M059J (cell line): ENCODE measurements at places on chromosomes 7 and 10.

- DNase-seq = peak; percentile 37
These were observed 18.8 kb downstream of the CDC123 start for GRCh38 chr10:12214763-12215218.

GRCh38 chr10:33927347-33927746 is 592.9 kb upstream of the NRP1 start:
- DNase-seq = peak; percentile 2

GRCh38 chr10:5570007-5570655 is 45.4 kb downstream of the CALML3 start:
- no peak for DNase-seq

DNA sequence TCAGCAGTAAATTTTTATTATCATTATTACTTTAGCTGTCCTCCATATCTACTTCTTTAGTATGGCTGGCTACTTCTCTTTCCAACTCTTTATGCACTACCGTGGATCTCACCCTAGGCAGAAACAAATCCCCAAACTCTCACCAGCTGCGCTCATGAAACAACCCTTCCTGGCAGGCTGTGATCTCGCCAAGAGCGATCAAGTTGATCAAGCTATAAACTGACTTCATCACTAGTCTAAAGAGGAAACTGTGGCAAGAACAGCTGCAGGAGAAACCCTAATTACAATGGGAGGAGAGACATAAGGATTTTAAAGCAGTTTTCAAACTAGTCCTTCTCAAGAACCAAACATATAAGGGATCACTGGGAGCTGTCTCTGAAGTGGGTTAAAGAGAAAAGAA is 160.5 kb upstream of the PRSS58 start:
- no peak for DNase-seq
